GM19239 (cell line): ENCODE measurements at places on chromosomes 12 and 14.

- DNase-seq = no peak
These were observed 73.6 kb downstream of the TMTC1 start for GRCh38 chr12:29710104-29710503.

DNA sequence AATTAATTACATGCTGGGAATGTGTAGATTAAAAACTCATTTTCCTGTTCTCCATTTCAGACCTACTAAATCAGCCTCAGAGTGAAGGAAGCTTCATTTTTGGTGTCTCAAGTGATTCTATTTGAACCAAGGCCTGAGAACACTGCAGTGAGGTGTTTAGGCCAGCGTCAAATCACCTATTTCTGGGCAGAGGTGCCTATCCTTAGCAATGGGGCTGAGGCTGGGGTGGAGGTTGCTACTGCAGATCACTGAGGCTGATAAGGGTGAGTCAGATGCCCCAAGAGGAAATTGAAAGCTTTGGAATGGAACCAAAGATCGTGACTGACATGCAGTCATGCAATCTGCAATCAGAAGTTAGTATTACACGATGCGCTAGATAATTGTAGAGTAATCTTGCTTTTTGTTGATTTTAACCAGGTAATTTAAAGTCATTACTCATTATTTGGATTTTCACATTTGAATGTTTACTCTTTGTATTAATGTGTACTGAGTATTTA lies 4.4 kb downstream of the TXNRD1 start:
- no peak for DNase-seq

DNA sequence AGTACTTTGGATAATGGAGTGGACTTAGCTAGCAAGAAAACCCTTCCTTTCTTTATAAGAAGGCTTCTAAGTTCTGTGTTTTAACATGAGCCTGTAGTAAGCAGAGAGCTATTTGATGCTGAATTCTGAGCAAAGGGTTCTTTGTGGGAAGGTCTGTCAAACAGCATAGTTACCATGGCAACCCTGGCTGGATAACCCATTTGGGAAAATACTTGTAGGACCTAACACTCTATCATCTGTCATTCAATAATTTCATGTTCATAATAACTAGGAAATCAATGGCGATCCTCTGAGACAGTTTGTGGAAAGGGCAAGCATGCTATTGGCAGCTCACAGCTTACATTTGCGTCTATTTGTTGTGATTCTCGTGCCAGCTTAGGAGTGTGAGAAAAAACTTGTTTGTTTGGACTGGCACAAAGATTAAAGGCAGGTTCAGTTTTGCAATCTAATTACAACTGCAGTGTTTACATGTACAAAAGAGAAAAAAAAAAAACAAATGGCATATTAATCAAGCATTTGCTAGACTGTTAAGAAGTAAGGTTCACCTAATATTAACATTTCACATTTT lies 219.2 kb downstream of the PDZRN4 start:
- no peak for DNase-seq

DNA sequence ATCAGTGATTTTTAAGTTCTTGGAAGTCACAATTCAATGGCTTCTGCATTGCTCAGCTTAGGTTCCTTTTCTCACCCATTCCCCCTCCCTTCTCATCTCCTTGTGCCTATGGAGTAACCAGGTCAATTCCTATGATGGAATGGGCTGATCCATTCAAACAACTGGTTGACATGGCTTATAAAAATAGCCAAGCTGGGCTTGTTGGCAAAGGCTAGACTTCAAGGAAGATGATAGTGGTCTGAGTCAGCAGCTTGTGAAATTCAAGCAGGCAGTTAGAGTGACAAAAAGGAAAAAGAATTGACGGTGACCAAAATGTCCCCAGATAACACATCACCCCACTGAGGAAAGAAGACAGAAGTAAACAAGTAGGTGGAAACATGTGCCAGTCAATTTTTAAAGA lies 119.9 kb upstream of the PCED1B start:
- no peak for DNase-seq

DNA sequence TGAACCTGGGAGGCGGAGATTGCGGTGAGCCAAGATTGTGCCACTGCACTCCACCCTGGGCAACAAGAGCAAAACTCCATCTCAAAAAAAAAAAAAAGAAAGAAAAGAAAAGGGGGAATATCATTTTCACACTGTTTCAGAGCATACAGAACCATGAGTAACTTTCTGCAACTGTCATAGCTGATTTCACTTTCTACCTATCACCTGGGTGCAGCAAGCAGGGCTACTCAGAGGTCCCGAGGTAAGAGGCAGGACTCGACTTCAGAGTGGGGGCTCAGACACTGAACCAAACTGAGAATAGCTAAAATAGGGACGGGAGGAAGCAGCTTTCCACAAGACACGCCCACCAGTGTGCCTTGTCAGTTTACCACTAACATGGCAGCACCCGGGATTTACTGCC lies 29.8 kb downstream of the OR10P1 start:
- no peak for DNase-seq

- DNase-seq = no peak
These were observed 24.4 kb downstream of the NAP1L1 start for GRCh38 chr12:76060111-76060510.

- DNase-seq = no peak
These were observed 33.7 kb upstream of the MAP1LC3B2 start for GRCh38 chr12:116525418-116526001.

GRCh38 chr12:21413369-21414277 lies 23.8 kb upstream of the PYROXD1 start:
- DNase-seq = no peak

DNA sequence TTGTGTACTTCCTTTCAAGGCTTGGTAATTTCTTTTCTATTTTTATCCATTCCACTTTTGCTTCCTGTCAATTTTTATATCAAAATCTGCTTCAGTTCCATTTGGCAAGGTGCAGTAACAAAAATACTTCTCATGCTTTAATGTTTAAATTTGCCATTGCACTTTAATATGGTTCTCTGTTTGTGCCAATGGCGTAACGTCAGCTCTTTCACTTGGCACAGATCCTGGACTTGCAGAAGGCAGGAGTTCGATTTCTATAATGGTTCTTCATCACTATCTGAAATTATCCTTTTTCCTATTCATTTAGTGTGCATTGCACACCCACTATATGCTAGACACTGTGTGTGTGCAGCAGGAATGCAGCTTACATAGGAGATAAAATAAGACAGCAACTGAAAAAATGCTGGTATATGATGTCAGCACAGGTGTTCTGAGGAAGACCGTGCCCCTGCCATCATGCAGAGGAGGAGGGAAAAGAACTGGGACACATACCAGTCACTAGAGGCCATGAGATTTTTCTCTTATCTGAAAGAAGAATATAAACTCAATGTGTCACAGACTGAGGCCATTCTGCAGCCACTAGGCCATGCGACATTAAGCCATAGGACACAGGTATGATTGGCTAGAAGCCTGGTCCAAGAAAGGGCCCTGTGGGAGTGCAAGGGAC lies 298.2 kb downstream of the RPAP3 start:
- DNase-seq = no peak

DNA sequence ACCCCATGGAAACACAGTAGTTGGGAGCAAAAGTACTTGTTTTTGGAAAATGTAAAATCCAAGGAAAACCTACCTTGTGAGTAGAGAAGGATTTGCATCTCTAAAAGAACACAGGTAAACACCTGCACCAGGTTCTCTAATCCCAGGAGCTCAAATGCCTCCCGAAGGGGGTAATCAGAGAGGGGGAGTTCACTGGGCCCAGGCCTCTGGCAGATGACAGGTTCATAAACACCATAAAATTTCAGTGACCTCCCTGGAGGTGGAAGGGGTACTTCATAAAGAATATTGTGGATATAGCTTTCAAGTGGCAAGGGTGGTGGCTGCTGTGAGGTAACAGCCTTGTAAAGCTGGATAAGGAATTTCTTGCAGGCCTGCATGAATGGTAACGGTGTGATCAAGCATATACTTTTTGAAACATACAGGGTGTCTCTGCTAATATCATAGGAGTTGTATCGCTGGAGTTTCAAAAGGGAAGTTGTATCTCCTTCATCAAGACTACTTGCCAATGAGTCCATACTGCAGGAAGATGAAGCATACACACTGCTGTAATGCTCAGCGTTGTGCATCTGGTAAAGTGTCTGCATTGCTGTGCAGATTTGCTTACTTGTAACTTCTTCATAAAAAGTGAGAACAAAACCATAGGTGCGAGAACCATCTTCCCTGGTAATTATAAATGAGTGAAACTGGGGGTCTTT lies 111.3 kb downstream of the DENND5B start:
- DNase-seq = no peak

- DNase-seq = peak; percentile 51
These were observed at the start of gene PPM1H for GRCh38 chr12:62934799-62935674. Gene PPM1H, minus strand, starts transcription at chr12:62935150. Its CDS starts 414 bp downstream, at chr12:62934736.

GRCh38 chr12:98559666-98560065 lies 33.8 kb upstream of the SLC25A3 start:
- no peak for DNase-seq

DNA sequence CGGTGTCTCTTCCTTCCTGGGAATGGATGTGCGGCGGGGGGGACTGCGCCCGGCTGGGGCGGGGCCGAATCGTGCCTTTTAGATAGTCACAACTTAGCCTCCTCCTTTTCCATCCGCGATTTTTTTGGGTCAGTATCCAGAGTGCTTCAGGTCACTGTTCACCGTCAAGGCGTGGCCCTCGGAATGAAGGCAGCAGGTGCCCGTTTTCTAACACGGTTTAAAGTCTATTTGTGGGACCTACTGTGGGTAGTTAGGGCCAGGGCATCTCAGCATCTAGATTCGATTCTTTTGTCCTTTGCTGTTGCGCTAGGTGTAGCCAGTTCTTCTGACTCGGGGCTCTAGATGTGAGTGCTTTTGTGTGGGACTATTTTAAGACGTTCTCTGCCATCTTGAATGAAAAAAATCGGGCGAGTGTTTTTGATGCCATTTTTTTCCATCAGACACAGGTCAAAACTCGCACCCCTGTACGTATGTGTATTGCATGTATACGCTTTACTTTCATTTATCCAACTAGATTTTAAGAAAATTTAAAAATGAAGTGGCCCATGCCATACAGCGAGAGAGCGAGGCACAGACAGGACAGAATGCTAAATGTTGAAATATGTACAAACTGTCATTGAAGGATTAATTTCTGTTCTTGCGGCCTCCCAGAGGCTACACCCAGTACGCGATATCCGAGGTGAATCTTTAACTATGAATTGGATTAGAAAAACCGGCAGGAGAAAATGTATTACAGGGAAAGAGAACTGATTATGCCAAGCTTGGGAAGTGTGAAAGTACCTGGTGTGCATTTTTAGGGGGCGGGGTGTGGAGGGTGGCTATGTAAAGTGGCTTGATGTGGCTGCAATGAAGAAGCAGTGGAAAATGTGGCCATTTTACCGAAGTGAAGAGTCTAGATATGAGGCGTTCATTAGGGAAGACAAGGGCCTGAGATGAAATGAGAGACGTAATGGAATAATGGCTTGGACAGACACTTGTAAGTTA lies 835 bp downstream of the VEZT start:
- no peak for DNase-seq

- DNase-seq = no peak
These were observed 85.5 kb downstream of the CEP83 start for GRCh38 chr12:94374124-94374523.

DNA sequence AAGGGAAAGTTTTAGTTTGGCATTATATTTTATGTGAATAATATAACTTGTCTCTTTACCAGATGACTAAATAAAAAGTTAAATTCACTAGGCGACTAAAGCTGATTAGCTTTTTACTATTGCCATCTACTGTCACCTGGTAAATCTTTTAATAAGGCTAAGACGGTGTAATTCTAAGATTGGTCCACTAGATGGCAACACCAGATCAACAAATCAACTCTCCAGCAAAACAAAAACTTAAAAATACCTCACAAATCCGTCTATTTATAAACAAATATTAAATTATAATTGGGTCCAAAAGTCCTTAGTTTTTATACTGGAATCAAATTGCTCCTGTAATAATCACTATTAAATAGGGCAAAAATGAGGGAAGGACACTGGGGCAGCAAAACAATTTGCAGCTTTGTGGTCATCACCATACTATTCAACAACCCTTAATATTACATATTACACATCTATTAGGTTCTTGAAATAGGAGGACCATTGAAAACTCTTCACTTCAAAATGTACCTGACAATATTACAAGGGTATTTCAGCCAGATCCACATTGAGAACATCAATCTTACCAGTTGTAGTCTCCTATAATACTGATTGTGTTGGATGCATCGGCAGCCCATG lies 47.9 kb downstream of the GALC start:
- no peak for DNase-seq

- DNase-seq = no peak
These were observed 12.8 kb downstream of the NEK9 start for GRCh38 chr14:75113932-75114539.

DNA sequence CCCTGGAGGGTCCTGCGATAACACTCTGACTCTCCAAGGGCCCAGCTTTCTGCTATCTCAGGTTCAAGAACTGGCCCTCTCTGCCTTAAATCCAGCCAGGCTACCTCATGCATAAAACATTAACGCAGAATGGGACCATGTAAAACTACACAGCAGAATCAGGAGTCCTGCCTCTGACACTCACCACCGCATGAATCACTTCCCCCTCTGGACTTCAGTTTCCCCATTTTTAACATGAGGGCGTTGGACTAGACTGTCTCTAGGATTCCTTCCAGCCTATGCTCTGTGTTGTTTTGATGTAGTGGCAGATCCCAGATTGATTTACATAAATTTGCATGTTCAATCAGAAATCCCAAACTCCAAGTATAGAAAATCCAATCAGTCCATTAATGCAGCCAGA lies 3.3 kb downstream of the NCKAP5L start:
- DNase-seq = no peak

DNA sequence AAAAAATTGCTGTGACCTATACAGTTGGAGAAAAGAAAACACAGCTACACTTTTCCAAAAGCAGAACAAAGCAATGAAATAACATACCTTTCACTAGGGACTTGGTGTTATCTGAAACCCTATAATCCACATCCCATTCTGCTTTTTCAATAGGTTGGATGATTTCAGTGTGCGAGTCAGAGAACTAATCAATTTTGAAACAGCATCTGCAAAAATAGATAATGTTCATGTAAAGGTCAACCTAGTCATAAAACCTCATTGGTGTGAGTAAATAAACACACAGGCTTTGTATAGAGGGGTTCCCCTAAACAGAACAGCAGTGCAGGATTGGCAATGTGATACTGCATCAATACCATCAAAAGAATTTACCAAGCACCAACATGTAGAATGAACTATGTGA lies 173.0 kb upstream of the G2E3 start:
- DNase-seq = no peak

DNA sequence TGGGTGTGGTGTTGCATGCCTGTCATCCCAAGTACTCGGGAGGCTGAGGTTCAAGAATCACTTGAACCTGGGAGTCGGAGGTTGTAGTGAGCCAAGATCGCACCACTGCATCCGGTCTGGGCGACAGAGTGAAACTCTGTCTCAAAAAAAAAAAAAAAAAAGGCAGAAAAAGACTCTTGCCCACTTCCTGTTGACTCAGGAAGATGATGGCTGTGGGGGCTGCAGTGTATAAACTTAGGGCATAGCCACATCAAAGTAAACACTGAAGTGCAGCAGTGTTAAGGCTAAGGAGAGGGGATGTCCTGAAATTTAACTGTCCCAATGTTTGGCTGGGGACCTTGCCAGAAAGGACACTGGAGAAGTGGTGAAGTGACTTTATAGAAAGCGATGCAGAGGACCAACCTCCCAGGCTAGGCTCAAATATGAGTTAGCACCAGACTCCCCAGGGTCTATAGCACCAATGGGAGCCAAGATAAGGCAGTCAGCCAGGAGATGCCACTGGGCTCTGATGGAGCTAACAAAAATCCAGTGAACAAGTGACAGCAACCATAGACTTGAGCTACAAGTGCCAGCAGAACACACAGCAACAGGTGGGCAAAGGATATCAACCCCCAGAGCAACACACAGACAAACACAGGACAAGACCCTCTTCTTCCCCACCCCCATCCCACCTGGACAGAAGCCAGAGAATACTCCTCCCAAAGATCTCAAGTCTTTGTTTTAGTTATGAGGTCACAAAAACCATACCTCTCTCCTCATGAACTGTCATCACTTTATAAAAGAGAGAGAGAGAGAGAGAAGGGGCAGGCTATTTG lies 28.0 kb downstream of the NELL2 start:
- no peak for DNase-seq
